B cell (primary cell): ENCODE measurements at places on chromosomes 13 and 19.

- DNase-seq, result no peak
- H3K27me3 ChIP-seq, result no peaks in the 10 kb centered on the region
- H3K36me3 ChIP-seq, result no peaks in the 10 kb centered on the region
- no peak overlapping the region for H3K27ac ChIP-seq
Observed at GRCh38 chr13:91372911-91373310, 25.4 kb downstream of the MIR17HG start.

GRCh38 chr13:112688560-112689302, 1.1 kb upstream of the ATP11A start:
- H3K4me1 ChIP-seq, result peaks cover 29% of the 10 kb centered on the region
- H3K36me3 ChIP-seq, result no peaks in the 10 kb centered on the region
- H3K4me3 ChIP-seq, result peak overlapping the region; percentile 73
- DNase-seq, result peak; percentile 16
- H3K27ac ChIP-seq, result no peak overlapping the region

- no peak overlapping the region for H3K4me3 ChIP-seq
- no peak overlapping the region for H3K27ac ChIP-seq
- no peaks in the 10 kb centered on the region for H3K36me3 ChIP-seq
- peaks cover 2% of the 10 kb centered on the region for H3K27me3 ChIP-seq
- no peaks in the 10 kb centered on the region for H3K4me1 ChIP-seq
- DNase-seq, result no peak
Observed at GRCh38 chr13:111968336-111969010, 98.5 kb upstream of the SOX1 start.

GRCh38 chr19:10219678-10220077, 11.5 kb downstream of the S1PR2 start:
- no peak overlapping the region for H3K4me3 ChIP-seq
- peaks cover 5% of the 10 kb centered on the region for H3K4me1 ChIP-seq

DNA sequence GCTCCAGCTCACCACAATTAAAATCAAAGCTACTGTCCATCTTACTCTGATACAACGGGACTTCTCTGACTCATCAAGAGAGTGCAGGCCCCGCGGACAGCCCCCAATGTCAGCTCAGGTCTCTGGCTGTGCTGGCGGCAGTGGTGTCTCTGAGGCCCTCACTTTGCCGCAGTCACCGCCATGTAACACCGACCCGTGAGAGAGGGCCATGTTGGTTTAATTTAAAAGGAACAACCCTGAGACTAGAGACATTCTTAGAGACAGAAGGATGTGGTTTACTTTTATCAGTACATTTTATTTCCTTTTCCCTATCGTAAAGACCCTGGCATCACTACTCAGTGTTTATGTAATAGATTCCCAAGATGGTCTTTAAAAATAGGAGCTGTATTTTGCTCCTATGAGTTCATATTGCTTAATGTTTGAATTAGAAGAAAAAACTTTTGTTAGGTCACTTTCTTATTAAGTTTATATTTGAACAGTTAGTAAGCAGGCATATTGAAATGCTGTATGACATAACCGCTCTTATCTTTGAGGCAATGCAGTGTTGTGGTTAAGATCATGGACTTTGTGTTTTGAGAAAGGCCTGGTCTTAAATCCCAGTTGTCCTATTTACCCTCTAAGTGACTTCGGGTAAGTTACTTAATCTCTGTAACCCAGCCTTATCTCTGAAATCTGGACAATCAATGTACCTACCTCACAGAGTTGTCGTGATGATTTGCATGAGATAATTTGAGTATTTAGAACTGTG, 23.4 kb downstream of the DGKH start:
- H3K27ac ChIP-seq, result no peak overlapping the region
- no peak for DNase-seq
- no peaks in the 10 kb centered on the region for H3K36me3 ChIP-seq
- H3K4me1 ChIP-seq, result no peaks in the 10 kb centered on the region
- H3K27me3 ChIP-seq, result no peaks in the 10 kb centered on the region
- no peak overlapping the region for H3K4me3 ChIP-seq

DNA sequence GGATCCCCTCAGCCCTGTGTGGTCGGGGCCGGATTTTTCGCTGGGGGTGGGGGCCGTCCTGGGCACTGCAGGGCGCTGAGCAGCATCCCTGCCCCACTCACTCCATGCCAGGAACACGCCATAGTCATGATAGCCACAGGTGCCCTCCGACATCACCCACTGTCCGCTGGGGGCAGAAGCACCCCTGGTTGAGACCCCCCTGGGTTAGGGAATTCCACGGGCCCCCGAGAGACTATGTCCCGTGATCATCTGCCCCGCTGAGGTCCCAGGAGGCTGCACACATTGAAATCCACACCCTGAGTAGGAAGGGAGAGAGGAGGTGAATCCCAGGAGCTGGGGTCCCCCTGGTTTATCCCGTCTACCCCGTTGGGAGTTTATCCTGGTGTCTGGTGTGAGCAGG, 16.2 kb downstream of the NCLN start:
- H3K4me3 ChIP-seq, result no peak overlapping the region
- DNase-seq, result no peak
- no peaks in the 10 kb centered on the region for H3K4me1 ChIP-seq
- H3K36me3 ChIP-seq, result no peaks in the 10 kb centered on the region

DNA sequence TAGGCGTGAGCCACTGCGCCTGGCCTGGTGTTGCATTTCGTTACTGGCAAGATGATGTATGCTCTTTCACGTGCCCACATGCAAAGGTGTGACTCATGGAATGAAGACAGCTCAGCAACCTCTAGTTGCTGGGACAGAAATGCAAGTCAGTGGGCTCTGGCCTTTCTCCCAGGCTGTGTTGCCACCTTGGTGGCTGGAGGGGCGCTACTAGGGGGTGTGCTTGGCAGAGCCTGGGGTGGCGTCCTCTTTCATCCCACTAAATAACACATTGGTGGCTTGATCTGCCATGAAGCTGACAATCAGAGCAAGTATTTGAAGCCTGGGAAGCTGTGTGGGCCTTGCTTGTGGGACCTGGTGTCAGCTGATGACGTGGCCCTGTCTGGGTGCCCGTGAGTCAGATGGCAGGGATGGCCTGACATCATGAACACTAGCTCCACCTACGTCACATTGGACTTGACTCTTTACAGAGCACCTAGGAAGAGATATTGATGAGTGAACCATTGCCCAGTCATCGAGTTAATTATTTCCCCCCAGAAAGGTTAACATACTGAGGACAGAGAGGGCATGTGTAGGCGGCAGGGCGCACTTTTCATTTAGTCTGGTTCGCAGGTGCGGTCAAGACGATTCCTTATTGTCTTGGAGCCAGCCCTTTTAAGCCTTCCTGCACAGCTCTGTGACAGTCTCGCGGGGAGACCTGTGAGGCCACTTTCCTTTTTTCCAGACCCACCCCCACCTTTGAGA, 154.2 kb downstream of the TM9SF2 start:
- no peaks in the 10 kb centered on the region for H3K36me3 ChIP-seq
- no peak overlapping the region for H3K4me3 ChIP-seq
- no peak overlapping the region for H3K27ac ChIP-seq
